Renal pelvis (tissue), 12 donors: ENCODE measurements at places on chromosomes 7 and 10. TPM values are rescaled to one million over a fixed set of nuclear protein-coding genes. Genes with fewer than 3 reads are reported as not detected.

Gene ZNF365
- 0.37 TPM for polyA plus RNA-seq

Gene TET1
- polyA plus RNA-seq: 9.9 TPM

Gene ELN
- polyA plus RNA-seq: 66.8 TPM

Gene SUN3
- polyA plus RNA-seq: 0.39 TPM

Gene RBP4
- polyA plus RNA-seq: 0.36 TPM

Gene CPXM2
- 4.1 TPM for polyA plus RNA-seq

Gene SP8
- not detected for polyA plus RNA-seq

Gene EN2
- polyA plus RNA-seq: 0.09 TPM

- no peak for DNase-seq
Measured at GRCh38 chr10:71817831-71818655, 33.0 kb downstream of the PSAP start.

DNA sequence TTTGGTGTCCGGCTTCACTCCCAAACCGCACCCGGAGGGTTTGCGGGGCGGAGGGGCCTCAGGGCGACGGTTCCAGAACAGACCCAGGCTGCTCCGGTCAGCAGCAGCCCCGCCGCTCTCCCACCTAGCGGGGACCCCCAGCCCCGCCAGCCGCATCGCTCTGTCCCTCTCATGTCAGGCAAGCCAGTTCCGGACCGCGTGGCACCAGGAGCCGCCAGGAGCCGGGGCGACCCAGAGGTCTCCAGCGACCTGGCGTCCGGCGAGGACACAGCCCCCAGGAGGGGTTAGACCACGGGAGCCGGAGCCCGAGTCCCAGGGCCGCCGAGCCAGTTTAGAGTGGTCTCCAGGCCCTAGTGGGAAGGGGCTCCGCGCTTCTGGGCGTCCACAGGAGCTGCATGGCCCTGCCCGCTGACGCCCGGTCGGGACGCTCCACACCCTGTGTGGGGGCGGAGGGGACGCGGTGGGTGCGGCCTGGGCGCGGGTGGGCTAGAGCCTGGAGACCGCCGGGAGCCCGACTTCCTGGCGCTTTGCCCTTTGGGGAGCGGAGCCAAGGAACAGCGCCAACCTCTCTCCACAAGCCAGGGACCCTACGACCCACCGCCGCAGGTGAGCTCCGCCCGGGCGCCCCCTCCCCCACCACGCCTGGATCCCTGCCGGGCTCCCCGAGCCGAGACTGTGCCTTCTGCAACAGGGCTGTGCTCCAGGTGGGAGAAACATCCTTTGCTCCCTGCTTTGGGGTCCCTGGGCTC, 43.4 kb downstream of the ZNF117 start:
- peak; percentile 7 for DNase-seq

GRCh38 chr7:151099486-151100211, 13.4 kb downstream of the AGAP3 start:
- DNase-seq: no peak

DNA sequence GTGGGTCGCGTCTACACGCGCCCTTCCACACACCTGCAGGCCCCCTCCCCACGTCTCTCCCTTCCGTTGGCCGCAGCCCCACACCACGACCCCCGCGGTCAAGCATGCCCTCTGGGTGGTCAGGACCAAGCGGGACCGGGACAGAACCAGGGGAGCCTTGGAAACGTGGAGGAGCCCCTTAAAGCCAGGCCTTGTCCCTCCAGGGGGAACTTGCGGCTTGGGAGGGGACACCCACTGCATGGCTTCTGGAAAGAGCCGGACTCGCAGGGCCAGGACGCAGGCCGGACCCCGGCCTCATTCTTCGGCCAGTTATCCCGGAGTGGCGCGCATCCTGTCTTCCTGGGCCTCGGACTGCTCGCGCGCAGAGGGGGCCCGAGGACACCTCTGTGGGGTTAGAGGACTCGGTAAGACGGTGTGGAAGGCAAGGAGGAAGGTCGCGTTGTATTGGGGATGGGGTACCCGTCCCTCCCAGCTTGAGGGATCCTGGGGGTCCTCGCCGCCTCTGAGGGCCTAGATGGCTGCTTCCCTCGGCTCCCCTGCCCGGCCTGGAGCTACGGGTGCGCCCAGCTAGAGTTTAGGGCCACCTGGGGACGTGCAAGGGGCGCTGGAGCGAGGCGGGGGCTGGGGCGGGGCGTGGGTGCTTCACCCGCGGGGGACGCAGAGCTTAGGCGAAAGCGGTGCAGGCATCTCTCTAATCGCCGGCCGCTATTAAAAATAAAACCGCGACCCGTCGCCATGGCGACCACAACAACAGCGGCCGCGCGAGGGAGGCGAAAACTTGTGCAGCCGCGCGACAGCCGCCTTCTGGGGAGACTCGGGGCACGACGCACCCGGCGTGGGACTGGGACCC, 1.8 kb upstream of the PDGFA start:
- DNase-seq: peak; percentile 80

DNA sequence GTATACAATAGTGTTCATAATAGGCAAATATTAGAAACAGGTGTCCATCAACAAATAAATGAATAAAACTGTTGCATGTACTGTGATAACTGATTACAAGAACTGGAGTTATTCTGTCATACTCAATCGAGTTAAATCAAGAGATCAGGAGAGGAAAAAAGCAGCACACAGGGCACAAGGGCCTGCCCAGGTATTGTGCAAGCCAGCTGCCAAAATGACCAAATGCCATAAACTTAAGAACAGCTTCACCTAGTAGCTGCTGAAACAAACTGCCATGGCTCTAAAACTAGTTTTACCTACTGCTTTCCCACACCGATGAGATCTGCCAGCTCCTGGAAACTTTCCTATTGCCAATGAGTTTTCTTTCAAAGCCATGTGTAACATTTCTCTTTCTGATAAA, 12.2 kb downstream of the GSAP start:
- DNase-seq: no peak

GRCh38 chr10:116207690-116208089, 65.3 kb downstream of the GFRA1 start:
- no peak for DNase-seq

- no peak for DNase-seq
Measured at GRCh38 chr7:88391247-88391646, 84.6 kb upstream of the STEAP4 start.

DNA sequence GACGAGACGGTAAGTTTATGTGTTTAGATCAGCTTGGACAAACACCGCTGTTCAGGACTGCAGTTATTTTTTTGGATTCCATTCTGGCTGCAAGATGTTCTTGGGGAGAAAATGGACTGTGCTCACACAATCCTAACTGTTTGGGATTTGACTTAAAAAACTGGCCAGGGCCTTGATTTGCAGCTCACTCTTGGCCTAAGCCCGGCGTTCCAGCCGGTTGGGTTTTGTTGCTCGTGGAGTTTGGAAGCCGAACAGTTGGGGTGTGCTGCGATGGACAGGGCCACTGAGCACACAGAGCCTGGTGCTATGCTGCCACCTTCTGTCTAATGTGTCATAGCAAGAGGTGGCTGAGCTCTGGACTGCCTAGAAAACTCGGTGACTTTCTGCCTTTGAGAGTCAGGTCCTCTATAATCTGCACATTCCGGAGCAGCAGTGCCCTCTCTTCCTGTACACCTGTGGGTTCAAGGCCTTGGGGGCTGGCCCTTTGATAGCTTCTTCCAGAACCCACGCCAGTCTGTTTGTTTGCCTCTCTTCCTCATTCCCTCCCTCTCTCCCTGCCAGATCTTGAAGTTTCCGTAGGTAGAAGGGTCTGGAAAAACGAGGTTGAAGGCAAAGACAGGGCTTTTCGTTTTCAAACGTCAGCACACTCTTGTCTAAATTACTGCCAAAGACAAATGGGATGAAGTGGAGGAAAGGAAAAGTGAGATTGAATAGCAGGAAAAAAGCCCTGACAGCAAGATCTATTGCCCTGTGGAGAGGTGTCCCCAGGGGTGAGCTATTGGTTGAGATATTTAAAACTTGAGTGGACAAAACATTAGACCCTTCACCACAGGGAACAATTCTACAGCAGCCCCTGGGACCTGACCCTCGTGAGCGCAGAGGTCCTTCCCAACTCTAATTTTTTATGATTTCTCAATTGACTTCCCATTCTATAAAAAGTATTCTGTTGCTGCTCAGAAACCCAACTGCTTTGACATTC, 167.5 kb upstream of the HABP2 start:
- DNase-seq: peak; percentile 93
